Hair follicle dermal papilla cell (primary cell): ENCODE measurements at places on chromosomes 16 and 17. TPM values are rescaled to one million over a fixed set of nuclear protein-coding genes. Genes with fewer than 3 reads are reported as not detected.

The KRTAP9-2 gene
- not detected in 2 replicates for total RNA-seq

The KRTAP3-2 gene
- total RNA-seq, result not detected in 2 replicates

The FAM171A2 gene
- total RNA-seq, result 3.6 and 4.4 TPM in 2 replicates

The FBXO39 gene
- 0.97 TPM in 1 of 2 replicates, not detected in the other for total RNA-seq

The KRTAP3-1 gene
- not detected in 2 replicates for total RNA-seq

The GSDMA gene
- total RNA-seq, result not detected in 2 replicates

The RNF157 gene
- 6.4 and 8.0 TPM in 2 replicates for total RNA-seq

The HOXB9 gene
- not detected in 2 replicates for total RNA-seq

The TAT gene
- under 0.01 and 0.16 TPM in 2 replicates for total RNA-seq

The MYH4 gene
- not detected in 2 replicates for total RNA-seq

The CIAO3 gene
- 33.8 and 36.1 TPM in 2 replicates for total RNA-seq

The TOP3A gene
- total RNA-seq, result 40.8 and 43.2 TPM in 2 replicates

The NOTUM gene
- not detected in 2 replicates for total RNA-seq

The ADAD2 gene
- not detected in 2 replicates for total RNA-seq

The GPR139 gene
- total RNA-seq, result not detected in 2 replicates

The BANP gene
- total RNA-seq, result 20.2 and 26.6 TPM in 2 replicates

The ACAP1 gene
- total RNA-seq, result 0.97 TPM in 1 of 2 replicates, not detected in the other

The GRAP gene
- 0.32 TPM in 1 of 2 replicates, not detected in the other for total RNA-seq
